ENCODE measurements at places on chromosomes 13 and 19.
A peak's percentile ranks its signal among the peaks of the same experiment; 100 is the strongest.

DNA sequence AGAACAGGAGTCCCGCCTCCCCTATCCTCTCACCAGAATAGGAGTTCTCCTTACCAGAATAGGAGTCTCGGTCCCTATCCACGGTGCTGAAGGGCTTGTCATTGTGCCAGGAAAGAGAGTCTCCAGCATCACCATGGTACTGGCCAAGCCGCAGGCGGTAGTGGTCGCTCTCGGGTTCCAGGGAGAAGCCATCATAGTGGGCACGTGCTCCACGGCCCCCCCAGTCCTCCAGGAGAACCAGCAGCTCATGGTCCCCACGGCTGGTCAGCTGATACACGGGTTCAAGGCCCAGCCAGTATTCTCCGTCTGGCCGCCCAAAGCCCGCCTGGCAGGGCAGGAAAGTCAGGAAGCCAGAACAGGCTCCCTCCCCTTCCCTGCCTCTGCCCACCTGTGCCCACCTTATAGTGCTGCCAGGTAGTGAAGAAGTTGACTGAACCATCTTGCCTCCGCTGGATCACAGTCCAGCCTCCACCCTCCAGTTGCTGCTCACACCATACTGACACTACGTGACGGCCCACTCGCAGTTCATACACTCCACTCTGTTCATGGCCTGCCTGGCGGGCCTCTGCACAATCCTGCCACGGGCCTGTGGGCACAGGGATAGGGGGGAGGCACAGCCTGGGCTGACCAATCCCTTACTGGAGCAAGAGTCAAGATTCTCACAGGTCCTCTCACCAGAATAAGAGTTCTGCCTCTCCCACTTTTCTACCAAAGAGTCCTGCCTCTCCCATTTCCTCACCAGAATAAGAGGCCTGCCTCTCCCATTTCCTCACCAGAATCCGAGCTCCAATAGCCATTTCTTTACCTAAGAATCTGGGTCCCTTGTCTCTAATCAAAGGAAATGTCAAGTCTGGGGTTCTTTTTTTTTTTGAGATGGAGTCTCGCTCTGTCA, 7.4 kb downstream of the SHFL start:
- no peak for DNase-seq

DNA sequence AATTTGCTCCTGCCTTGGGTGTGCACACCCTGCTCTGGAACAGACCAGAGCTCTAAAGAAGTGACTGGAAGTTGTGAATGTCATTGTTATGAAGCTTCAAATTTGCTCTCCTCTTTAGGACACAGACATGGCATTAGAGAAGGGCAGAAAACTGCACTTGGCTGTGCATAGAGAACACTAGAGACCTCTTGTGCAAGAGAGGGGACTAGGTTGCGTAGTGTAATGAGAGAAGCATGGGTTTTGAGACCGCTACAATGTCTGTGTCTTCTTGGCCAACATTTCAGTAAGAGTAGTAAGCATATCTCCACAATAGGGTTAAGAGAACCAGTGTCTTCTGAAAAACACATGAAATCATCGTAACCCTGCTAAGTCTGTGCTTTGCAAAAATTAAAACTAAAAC, 423.3 kb downstream of the SPRY2 start:
- DNase-seq = no peak

DNA sequence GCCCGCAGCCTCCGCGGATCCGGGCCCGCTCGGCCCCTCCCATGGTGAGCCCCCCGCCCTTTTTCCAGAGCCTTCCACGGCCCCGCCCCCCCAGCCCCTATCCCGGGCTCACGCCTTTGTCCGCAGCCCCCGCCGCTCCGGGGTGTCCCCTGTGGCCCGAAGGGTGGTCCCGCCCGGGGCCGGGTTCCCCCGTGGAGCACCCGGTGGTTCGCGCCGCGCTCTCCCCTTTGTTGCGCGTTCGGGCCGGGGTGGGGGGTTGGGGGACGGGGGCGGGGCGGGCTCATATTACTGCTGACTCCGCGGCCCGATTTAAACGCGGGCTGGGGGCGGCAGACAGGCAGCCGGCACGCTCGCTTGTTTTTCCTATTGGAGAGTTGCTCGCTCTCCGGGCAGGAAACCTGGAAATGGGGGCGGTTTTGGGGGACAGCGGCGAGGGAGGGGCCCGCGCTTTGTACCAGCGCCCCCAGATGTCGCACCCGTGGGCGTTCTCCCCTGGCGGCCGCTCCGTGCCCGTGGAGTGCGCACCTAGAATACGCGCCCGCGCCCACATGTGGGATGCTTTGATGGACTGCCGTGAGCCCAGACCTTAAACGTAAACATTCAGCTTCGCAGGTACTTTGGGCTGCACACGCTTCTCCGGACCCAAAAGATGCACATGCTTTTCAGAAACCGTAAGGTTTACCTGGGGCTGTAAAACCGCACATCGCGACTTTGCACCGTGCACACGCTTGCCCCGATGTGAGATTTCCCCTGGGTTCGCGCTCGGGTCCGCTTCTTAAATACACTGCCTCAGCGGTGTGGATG, 699 bp downstream of the PTOV1 start:
- no peak for DNase-seq

GRCh38 chr13:29125934-29126424, 305.8 kb downstream of the MTUS2 start:
- no peak for DNase-seq

DNA sequence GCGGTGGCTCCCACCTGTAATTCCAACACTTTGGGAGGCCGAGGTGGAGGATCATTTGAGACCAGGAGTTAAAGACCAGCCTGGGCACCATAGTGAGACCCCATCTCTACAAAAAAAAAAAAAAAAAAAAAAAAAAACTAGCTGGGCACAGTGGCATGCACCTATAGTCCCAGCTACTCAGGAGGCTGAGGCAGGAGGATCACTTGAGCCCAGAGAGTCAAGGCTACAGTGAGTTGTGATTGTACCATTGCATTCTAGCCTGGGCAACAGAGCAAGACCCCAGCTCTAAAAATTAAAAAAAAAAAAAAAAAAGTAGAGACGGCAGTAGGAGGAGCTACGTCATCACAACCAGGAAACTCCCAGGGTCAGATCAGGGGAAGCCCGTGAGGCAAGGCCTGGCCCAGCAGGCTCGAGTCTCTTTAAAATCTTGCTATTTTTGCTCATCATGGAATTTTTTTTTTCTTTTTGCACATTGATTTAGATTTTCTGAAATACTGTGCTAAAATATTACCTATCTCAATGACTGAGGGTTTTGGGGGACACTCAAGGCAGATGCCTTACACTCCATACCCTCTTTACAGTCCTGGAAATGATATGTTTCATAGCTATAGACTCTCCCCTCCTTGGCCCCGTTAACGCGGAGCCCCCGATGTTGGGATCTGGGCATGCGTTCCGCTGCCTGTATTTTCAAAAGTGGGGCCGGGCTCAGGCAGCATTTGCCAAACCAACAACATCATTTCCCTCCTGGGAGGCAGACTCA, 44.4 kb upstream of the USE1 start:
- peak; percentile 85 for DNase-seq

- DNase-seq = no peak
Measured at GRCh38 chr13:79621902-79622301, 140.9 kb downstream of the NDFIP2 start.

DNA sequence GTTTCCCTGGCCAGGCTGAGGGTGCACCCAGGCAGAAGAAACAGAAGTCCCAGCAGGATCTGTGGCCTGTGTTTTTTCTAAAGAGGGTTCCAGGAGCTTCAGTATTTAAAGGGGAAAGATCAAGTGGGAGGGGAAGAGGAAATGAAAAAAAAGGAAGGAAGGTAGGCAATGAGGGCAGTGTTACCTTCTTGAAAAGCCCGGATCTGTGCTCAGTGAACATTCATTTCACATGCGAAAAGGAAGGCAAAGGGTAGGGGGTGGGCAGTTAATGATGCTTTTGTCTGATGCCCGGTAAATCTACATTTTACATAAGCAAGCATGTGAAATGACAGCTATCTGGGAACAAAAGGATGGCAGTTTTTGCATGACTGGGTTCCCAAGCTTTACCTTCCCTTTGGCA, 326.2 kb downstream of the UQCRFS1 start:
- DNase-seq = no peak

GRCh38 chr19:46392252-46392801, 21.0 kb downstream of the CCDC8 start:
- no peak for DNase-seq

DNA sequence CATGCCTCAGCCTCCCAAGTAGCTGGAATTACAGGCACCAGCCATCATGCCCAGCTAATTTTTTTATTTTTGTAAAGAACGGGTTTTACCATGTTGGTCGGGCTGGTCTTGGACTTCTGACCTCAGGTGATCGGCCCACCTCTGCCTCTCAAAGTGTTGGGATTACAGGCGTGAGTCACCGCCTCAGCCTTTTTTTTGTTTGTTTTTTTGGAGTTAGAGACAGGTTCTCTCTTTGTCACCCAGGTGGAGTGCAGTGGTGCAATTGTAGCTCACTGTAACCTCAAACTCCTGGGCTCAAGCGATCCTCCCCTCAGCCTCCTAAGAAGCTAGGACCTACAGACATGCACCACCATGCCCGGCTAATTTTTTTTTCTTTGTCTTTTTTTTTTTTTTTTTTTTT, 15.6 kb upstream of the NOTCH3 start:
- DNase-seq = no peak

DNA sequence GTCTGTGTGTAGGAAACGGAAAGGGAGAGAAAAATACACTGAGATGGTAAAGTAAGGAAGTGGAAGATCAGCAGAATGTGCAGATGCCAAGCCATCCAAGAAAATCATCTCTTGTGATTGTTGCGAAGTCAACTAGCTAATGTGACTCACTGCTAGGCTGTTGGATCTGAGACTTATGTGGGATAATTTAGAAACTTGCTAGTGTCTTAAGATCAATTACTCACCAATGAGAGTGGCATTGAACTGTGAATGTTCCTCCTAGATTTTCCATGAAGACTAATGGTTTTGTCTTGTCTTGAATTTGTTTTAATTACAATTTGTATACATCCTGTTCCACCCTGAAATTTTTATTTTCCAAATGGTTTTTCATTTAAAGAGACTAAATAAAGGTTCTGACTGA, 771.6 kb downstream of the EFNB2 start:
- DNase-seq = no peak

DNA sequence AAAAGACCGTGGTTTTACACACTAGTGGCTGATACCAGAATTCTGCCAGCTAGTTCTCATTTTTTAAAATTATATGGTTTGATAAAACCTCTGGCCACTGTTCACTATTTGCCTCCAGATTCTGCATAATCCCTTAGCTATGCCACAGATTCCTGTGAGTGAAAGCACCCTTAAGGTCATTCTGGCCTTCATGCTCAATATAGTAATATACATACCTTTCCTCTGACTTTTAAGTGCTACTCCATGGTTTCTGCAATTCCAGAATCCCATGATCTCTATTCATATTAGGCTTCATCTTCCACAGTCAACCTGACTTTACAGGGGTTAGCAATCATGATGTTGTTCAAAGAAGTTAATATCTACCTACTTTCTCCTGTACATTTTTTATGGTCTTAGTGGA, 274.1 kb upstream of the EDNRB start:
- no peak for DNase-seq

DNA sequence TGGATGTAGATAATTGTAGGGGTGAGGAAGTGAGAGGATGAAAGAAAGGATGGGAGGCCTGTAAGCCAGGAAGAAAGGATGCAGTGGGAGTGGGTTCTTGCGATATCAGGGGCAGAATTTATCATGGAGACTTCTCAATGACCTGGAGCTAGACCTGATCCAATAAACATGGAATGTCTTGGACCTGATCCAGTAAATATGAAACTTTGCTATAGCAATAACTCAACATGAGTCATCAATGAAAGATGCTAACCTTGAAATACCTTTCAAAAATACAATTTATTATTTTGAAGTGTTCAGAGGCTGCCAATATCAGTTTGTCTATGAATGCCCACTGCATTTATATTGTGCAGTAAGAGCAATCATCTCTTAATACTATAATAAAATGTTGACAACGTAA, 279.5 kb downstream of the POU4F1 start:
- DNase-seq = no peak

- DNase-seq = no peak
Measured at GRCh38 chr19:919199-920050, 2.3 kb downstream of the KISS1R start.

GRCh38 chr19:46736531-46737297, 9.1 kb upstream of the FKRP start:
- no peak for DNase-seq

DNA sequence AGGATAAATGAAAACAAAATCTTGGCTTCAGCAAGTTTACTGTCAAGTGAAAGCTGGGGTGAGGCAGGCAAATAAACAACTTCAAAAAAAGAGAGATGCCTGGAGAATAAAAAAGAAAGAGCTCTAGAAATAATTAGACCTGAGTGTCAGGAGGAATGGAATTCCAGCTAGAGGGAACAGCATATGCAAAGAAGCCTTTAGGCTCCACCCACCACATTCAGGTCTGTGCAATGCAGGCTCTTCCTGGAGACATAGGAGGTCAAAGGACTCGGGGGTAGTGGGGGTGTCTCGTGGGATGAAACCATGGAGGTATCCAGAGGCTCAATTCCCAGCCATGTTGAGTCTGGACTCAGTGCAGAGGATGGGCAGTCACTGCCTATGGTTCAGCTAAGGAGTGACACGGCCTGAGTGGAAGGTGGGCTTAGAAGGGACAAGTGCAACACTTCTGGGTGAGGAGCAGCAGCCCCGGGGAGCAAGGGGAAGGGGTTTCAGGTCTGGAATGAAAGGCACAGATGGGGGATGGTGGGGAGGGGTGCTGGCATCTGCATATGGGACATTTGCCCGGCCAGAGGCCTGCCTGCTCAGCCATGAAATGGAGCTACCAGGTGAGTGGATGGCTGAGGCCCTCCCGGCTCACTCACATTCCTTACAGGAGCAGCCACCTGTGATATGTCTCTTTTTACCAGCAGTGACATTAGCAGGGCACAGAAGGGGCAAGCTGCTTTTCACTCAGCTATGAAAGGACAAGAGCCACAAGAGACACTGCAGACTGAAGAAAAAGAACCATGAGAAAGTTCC, 12.3 kb downstream of the LATS2 start:
- no peak for DNase-seq

DNA sequence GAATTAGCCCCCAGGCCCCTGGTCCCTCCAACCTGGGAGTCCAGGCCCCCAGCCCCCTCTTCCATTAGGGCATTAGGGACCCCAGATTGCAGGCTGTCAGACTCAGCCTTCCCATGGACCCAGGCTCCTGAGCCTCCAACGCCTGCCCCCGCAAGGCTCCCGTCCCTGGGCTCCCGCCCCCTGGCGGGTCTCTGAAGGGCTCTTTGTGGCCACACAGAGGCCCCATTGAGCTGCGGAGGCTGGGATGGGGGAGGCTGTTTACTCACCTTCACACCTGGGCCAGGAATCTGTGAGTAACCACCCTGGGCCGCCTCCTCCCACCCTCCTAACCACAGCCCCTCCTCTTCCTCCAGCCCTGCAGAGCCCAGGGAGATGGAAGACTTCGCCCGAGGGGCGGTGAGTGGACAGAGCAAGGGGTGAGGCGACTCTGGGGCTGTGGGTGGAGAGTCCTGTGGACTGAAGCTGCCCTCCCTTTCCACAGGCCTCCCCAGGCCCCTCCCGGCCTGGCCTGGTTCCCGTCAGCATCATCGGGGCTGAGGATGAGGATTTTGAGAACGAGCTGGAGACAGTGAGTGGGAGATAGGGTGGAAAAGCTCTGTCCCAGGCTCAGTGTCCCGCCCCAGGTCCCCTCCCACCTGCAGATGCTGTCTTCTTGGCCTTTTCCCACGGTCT, 4.9 kb downstream of the ARHGEF1 start:
- peak; percentile 84 for DNase-seq

Measured in natural killer cell treated with Interleukin-12 subunit alpha and Interleukin-12 subunit beta and Interleukin-15 and Interleukin-18, amount 100 ng/mL, for 72 hours (primary cell).